Kidney (tissue), 22 donors: ENCODE measurements at places on chromosomes 2 and 18. TPM values are rescaled to one million over a fixed set of nuclear protein-coding genes. Genes with fewer than 3 reads are reported as not detected.
A peak's percentile ranks its signal among the peaks of the same experiment; 100 is the strongest.

- no peak for DNase-seq
Observed at GRCh38 chr18:6498289-6498856, 83.7 kb upstream of the L3MBTL4 start.

DNA sequence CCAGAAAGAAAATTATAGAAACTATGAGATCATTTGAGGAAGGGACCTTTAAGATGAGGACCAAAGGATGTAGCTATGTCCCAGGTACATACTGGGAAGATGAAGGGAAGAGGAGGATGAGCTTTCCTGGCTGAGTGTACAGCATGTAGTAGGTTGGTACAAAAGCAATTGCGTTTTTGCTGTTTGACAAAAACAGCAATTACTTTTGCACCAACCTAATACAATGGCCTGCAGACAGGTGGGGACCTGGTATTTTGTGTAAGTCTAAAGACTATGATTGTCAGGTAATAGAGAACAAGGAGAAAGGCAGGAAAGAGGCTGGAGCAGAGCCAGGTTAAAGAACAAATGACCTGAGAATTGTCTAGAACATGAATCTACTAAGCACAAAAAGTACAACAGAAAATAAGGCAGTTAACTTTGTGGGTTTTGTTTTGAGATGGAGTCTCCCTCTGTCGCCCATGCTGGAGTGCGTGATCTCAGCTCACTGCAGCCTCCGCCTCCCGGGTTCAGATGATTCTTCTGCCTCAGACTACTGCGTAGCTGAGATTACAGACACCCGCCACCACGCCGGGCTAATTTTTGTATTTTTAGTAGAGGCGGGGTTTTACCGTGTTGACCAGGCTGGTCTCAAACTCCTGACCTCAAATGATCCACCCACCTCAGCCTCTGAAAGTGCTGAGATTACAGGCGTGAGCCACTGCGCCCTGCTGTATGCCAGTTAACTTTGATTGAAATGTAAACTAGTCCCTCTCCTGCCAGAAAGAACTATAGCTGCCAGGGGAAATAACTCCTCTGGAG, 3.2 kb upstream of the TGOLN2 start:
- DNase-seq: no peak

GRCh38 chr18:7946734-7947377, 379.7 kb downstream of the PTPRM start:
- DNase-seq: no peak

DNA sequence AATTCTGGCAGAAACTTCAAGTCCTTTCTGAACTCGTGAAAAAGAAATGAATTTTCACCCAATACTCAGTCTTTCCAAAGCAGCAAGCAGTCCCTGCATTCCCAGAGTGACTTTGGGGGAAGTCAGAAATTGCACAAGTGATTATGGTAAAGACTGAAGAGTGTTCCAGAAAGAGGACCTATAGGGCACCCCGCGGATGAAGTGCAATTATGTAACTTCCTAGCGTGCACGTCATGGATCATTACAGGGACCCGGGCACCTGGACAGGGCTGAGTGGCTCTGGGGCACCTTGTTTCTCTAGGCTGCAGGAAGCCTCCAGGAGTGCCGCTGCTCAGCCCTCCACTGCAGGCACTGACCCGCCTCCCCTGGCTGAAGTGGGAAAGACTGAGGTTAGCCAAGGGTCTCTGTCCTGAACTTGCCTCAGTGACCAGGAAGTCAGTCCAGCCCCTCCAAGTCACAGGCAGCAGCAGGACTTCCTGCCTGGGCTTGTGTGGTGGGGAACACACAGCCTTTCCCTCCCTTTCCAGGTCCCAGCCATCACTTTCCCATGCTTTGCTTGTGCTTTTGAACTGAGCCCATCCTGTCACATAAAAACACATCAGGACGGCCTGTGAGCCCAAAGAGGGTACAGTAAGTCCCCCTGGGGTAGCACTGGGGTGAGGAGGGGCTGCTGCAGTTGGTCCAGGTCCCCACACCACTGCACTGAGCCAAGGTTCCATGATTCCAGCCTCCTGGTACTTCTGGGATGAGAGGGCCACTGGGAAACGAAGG, 19.8 kb downstream of the TMEM185B start:
- DNase-seq: no peak

DNA sequence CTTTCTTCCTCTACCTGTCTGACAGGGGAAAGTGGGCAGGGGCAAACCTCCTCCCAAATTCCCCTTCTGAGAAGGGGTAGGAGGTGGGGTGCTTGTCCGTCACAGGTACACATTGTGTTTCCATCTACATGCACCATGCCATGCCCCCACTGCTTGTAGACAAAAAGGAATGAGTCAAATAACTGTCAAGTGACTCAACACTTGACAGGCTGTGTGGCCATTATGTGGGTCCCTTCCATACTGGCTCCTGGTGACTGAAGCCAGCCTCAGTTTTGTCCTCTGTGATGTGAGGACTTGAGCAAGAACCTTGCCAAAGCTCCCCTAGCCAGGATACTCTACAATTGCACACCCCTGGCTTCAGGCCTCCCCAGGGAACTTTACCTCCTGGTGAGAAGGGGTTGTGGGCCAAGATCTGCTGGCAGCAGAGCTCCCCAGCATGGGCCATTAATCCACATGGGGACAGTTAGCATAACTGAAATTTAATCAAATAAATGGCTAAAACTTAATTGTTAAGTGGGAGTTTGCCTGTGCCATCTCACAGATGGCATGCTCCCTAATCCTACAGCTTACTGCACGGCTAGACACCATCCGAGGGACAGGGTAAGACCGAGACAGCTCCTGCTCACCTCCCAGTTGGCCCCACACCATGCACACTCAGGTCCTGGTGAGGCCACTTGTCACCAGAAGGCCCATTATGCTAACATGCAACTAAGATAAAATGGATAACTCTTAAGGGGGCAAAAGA, 140.2 kb downstream of the BCL11A start:
- DNase-seq: no peak

- no peak for DNase-seq
Observed at GRCh38 chr18:59562751-59563150, 134.5 kb downstream of the CCBE1 start.

The APLF gene
- 0.95 TPM for polyA plus RNA-seq

DNA sequence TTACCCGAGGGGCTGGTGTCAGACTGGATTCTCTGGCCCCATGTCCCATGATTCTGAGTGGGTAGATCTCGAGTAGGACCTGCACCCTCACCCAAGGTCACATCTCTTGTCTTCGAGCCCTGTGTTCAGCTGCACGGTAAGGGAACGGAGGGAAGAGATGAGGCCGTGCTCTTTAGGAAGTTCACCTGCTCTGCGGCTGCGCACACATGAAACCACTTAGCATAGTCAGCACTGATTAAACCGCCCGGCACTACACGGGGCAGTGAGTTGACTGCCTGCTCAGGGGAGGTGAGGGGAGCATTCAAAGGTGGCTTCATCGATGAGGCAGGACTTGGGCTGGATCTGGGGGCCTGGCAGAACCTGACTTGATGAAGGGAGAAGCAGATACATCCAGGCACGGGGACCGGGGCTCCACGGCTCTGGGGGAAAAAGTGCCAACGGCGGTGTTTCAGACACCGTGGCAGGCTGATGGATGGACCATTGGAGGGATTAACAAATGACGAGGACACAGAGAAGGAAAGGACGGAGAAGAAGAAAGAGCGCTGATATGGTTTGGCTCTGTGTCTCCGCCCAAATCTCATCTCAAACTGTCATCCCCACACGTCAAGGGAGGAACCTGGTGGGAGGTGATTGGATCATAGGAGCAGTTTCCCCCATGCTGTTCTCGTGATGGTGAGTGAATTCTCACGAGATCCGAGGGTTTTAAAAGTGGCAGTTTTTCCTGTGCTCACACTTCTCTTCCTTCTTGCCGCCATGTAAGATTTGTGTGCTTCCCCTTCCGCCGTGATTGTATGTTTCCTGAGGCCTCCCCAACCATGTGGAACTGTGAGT, 248.6 kb downstream of the CYP26B1 start:
- DNase-seq: peak; percentile 6

The REEP1 gene
- polyA plus RNA-seq: 3.3 TPM

- no peak for DNase-seq
Observed at GRCh38 chr2:191298306-191298705, 53.1 kb downstream of the MYO1B start.

GRCh38 chr2:157587576-157587975, 41.1 kb downstream of the ACVR1C start:
- DNase-seq: no peak

The HDHD2 gene
- 46.2 TPM for polyA plus RNA-seq

GRCh38 chr2:72291059-72291458, 143.4 kb upstream of the CYP26B1 start:
- DNase-seq: no peak

DNA sequence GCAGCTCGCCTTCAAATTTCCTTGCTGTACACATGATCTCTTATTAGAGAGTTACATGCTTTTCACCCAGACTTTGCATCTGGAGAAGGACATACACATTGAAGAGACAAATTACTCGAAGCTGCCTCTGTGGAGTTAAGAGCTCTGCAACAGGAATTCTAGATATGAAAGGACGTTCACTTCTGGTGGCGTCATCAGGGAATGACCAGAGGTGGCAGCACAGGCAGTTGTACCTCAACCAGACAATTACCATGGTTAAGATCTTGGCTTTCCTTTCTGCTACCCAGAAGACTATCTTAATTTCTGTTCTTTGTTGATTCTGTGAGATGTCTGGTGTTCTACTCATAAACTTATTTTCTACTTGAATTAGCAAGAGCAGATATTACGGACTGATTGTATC, 39.1 kb upstream of the MC4R start:
- DNase-seq: no peak

DNA sequence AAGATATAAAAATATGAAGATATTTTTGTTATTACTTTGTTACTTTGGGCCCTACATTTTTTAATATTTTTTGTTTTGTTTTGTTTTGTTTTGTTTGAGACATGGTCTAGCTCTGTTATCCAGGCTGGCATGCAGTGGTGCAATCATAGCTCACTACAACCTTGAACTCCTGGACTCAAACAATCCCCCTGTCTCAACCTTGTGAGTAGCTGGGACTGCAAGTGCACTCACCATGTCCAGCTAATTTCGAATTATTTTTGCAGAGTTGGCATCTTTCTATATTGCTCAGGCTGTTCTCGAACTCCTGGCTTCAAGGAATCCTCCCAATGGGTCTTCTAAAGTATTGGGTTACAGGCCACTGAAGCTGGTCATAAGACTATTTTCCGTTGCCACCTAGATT, 603.6 kb upstream of the PIK3C3 start:
- no peak for DNase-seq

The C1QL2 gene
- not detected for polyA plus RNA-seq

DNA sequence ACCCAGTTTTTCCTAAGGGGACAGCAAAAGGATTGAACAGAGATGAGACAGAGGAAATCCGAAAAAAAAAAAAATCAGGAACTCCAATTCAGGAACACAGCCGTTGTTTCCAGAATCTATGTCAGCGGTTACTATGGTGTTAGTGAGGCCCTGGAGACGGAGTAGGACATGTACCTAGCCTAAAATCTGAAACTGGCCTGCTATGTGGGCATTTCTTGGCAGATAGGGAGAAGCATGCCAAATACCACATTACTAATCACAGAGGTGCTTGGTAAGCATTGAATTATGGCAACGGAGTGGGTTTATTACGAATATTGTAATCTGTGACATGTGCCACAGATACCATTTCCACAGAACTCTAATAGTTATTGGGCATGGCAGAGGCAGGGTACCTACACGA, 530.6 kb downstream of the CCDC85A start:
- DNase-seq: no peak

DNA sequence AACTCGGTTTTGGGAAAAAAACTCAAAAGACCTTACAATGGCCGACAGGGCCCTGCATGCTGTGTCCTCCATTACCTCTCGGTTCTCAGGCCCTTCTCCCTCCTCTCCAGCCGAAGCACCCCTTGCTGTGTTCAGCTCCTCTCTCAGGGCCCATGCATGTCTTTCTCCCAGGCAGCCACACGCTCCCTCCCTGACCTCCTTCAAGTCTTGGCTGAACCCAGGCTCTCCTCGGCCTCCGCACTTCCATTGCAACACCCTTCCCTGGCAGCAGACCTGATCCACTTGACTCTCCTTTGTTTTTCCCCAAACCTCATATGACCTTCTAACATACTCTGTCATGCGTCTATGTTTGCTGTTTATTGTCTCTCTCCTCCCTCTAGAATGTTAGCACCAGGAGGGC, 114.0 kb downstream of the CYP26B1 start:
- no peak for DNase-seq

DNA sequence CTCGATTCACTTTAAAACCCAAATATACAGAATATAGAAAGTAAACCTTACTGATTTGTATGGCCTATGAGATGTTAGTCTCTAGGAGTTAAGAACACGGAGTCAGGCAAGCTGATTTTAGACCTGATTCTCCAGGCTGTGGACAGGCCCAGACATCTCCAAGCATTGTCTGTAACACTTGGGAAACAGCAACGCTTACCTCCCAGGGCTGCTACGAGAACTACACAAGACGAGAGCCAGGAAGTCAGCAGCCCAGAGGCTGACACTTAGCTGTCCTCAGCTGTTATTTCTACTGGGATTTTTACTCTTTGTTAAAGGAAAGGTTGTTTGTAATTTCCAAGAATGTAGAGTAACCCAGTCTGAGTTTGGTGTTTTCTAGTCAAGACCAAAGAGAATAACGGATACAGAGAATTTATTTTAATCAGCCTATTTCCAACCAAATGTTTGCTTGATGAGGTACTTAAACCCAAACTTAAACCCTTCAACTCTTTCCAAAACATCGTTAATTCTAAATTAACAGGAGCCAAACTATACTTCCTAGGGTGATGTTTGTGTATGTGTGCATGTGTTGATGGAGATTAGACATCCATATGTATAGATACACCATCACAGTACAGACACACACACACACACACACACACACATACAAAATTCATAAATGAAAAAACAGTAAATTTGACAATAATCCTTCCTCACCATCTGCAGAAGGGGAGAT, 123.4 kb downstream of the LAMA1 start:
- no peak for DNase-seq

The CAPN14 gene
- 0.22 TPM for polyA plus RNA-seq

GRCh38 chr18:34923911-34924310, 117.3 kb upstream of the MAPRE2 start:
- no peak for DNase-seq

GRCh38 chr18:59915606-59916005, 15.8 kb downstream of the PMAIP1 start:
- no peak for DNase-seq

DNA sequence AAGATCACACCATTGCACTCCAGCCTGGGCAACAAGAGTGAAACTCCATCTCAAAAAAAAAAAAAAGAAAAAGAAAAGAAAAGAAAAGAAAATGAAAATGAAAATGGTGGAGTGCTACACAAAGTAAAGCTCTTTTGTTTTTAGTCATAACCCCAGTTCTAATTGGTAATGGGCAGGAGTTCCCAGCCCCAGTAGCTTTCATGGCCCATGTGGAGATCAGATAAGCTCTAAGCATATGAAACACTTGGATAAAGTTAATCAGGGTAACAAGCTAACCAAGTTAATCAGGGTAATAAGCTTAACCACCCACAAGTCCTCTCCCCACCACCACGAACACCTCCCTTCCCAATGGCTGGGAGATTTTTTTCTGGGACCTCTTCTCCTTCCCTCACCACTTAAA, 240.8 kb downstream of the BCL11A start:
- DNase-seq: no peak

DNA sequence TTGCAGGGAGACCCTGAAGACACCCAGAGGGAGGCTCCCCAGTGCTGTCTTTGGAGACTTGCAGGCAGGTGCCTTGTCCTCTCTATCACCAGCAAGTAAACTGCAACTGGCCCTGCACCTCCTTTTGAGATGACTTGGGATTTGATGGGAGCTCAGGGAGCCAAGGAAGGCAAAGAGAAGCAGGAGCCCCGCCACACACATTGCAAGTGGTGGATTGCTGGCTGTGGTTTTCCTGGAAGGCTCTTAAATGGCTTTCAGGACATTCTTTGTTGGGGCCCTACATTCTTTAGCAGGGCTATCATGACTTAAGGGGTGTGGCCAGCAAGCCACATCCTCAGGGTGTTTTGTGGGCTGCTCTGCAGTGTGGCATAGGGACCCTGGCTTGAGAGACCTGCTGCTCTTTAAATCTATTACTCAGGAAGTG, 39.9 kb upstream of the CDC42EP3 start:
- no peak for DNase-seq
